ENCODE measurements at places on chromosomes 2 and 18.

DNA sequence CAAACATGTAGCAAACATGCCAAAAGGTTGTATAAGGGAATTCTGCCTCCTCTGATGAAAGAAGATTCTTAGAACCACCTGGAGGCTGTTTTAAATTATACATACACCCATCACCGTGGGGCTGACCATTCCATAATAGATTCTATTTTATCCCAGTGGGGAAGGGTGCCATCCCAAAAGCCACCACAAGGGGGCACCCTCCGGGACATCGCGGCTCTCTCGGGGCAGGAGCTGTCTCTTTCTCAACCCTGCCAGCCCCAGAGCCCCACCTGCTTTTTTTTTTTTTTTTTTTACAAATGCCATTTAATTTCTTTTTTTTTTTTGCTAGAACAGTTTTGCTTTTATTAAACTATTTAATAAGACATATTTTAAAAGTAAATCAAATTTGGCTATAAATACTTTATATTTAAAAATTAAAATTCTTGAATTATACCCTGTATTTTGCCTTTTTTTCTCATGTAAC, 8.6 kb upstream of the MTCL1 start:
- peak; percentile 78 for DNase-seq

DNA sequence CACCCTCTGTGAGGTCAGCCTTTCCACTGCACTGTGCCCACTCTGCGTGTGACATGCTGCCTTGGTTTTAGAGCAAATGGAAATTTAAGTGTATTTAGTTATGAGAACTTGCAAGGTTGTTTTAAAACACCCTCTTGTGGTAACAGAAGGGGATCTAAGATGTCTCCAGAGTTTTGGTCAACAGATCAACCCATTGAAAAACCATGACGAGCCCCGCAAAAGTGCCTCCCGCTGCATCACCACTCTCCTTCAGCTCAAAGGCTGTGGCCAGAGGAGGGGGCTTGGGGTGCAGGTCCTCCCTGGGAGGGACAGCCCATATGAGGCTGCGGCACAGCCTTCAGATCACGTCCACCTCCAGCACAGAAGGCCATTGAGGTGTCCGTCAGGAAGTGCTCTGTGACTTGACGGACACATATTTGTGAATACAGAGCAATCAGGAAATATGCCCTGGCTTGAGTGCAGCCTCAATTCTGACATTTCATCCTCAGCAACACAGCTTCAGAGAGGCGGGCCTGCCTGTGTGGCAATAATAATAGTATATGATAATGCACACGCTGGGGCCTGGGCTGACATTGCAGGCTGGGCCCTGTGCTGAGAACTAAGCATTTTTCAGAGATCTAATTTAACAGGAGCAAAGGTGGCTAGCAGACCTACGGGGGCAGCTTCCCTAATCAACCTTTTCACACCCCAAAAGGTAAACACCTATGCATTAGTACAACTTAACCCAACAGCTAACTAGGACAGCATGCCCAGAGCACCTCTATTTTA, 213.9 kb downstream of the ANAPC1 start:
- no peak for DNase-seq

DNA sequence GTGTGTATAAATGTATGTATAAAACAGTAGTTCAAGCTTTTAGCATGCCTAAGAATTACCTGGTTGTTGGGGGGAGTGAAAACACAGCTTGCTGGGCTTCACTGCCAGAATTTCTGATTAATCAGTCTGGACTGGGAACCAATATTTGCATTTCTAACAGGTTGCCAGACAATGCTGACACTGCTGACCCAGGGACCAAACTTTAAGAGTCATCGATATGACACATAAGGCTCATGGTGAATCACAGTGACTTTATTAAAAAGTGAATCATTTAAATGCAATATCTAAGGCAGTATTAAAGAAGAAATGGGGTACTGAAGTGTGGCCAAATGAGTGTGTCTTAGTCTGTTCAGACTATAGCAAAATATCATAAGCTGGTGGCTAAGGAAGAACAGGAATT, 195.9 kb upstream of the DTNA start:
- DNase-seq = no peak

- DNase-seq = no peak
Measured at GRCh38 chr18:11512096-11513025, 97.0 kb upstream of the SLC35G4 start.

GRCh38 chr2:230870544-230871360, 6.0 kb downstream of the ITM2C start:
- no peak for DNase-seq

- DNase-seq = no peak
Measured at GRCh38 chr2:173434762-173435569, 80.3 kb downstream of the CDCA7 start.

GRCh38 chr2:178194600-178195389, 483 bp downstream of the OSBPL6 start:
- peak; percentile 4 for DNase-seq

GRCh38 chr2:230748087-230748486, 35.4 kb downstream of the CAB39 start:
- DNase-seq = no peak

GRCh38 chr2:97953853-97954252, 41.9 kb downstream of the TMEM131 start:
- DNase-seq = no peak

- DNase-seq = no peak
Measured at GRCh38 chr2:180158961-180159360, 151.9 kb upstream of the CWC22 start.

DNA sequence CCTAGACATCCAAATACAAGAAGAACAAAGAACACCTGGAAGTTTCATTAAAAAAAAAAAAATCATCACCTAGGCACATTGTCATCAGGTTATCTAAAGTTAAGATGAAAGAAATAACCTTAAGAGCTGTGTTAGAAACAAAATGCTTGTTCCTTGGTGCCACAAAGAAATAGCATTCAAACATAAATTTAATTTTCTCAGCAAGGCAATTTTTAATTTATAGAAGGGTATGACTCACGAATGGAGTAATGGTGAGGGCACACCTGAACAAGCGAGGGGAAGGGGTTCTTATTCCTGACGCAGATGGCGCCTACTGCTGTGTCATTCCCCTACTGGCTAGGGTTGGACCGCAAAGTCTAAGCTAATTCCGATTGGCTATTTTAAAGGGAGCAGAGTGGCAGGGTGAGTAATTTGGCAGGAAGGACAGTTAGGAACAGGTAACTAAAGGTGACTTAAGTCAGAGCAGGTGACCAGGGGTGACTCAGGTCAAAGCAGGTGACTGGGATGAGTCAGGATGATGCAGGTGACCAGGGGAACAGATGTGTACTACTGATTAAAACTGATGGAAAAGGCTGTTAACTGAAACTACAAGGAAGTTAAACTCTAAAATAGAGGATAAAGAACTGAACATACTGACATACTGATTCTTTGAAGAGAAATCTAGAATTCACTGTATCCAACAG, 30.0 kb upstream of the TWSG1 start:
- DNase-seq = no peak

- no peak for DNase-seq
Measured at GRCh38 chr2:101781791-101782426, 84.4 kb downstream of the MAP4K4 start.

- DNase-seq = no peak
Measured at GRCh38 chr2:241894056-241894641, 24.6 kb downstream of the RTP5 start.

GRCh38 chr2:182977463-182977862, 60.8 kb downstream of the NCKAP1 start:
- DNase-seq = no peak

- no peak for DNase-seq
Measured at GRCh38 chr2:236985761-236986339, 99.8 kb upstream of the COPS8 start.

DNA sequence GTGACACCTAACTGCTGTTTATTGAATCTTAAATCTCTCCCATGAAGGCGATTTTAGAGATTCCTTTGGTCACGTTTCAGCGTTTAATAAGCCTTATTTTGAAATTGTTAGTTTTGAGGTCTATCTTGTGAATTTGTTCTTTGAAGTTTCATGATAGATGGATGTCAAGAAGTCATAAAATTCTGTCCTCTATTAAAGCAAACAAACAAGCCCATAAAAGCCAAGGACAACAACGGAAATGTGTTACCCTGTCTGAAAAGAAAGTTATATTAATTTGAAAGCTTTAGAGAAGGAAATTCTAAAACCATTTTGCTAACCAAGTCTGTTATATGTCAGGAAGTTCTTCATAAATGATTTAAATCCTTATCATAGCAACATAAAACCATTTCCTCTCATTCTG, 7.0 kb upstream of the CAVIN2 start:
- no peak for DNase-seq

DNA sequence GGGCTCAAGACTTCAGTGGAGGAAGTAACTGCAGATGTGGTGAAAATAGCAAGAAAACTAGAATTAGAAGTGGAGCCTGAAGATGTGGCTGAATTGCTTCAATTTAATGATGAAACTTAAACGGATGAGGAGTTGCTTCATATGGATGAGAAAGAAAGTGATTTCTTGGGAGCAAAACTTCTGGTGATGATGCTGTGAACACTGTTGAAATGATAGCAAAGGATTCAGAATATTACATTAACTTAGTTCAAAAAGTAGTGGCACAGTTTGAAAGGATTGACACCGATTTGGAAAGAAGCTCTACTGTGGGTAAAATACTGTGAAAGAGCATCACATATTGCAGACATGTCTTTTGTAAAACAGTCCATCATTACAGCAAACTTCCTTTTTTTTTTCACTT, 638.0 kb downstream of the NYAP2 start:
- DNase-seq = no peak

GRCh38 chr2:166282154-166282553, 93.6 kb downstream of the SCN9A start:
- DNase-seq = no peak

- peak; percentile 72 for DNase-seq
Measured at GRCh38 chr2:70887550-70888246, 48.0 kb upstream of the ATP6V1B1 start.

DNA sequence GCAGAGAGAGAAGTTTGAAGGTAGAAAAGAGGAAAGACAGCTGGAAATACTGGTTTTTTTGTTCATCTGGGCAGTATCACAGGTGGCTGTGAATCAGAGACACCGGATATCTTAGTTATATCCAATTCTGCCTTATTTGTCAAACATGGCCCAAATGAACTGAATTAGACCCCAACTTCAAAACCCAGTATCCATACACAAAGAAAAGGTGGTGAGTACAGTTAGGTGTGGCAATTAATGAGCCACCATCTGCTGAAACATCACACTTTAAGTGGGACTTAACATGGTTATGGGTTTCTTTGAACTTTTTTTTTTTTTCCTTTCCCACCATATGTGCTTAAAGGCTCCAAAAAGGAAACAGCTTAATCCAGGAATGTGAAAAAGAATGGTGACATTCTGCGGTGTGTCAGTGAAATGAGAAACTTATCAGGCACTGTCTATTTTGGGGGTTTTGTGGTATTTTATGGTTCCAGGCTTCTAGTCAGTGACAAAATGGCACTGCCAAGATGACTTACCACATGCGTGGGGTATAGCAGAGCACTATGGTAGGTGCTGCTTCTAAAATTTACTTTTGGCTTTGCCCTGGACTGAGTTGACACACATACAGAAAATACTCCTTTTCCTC, 5.0 kb upstream of the TMEM178A start:
- DNase-seq = no peak

DNA sequence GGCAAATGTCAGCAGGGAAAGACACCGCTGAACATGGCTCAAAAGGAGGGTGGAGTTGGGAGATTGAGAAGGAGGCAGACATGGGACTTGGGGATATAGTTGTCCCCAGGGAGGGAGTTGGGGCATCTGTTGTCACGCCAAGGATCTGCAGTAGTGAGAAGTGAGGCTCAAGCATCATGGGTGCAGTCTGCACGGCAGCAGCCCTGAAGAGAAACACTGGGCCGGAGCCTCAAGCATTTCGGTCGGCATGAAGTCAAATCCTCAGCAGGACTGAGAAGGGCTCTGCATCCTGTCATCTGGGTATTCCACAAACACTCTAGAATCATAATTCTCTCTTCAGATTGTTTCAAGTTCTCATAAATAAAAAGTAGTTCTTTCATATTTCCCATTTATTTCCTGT, 132.7 kb upstream of the DAPL1 start:
- no peak for DNase-seq

- no peak for DNase-seq
Measured at GRCh38 chr2:50004667-50005066, 850.4 kb upstream of the FSHR start.

DNA sequence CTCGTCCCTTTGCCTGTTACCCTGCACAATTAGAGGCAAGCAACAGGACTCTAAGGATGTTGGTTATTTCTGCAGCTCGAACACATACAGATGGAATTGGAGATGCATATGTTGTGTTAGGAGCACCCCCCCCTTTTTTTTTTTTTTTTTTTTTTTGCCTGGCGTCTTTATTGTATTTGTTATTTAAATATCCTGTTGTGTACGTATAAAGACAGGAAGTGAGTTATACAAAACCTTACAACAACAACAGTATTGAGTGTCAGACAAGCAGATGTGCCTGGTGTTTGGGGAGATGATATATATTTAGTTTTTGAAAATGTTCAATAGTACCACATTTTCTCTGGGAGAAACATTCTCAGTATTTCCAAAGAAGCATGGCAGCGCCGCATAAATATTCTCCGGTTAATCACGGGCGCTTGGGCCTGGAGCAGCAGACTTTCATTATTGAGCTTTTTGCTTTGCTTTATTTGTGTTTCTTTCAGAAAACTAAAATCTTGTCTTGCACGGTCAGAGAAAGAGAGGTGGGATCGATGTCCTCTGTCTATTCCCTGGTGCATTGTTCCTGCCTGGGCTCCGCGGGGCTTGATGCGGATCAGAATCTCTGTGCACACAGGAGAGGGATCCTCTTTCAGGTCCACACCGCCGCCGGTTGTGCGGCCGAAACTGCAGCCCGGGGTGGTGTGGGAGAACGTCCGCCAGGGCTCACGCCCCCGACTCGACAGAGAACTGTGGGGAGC, 23.2 kb upstream of the ZNF516 start:
- DNase-seq = peak; percentile 18

GRCh38 chr2:230715201-230715600, 2.6 kb downstream of the CAB39 start:
- DNase-seq = peak; percentile 10

GRCh38 chr2:210445116-210445707, 31.3 kb downstream of the LANCL1 start:
- DNase-seq = no peak

DNA sequence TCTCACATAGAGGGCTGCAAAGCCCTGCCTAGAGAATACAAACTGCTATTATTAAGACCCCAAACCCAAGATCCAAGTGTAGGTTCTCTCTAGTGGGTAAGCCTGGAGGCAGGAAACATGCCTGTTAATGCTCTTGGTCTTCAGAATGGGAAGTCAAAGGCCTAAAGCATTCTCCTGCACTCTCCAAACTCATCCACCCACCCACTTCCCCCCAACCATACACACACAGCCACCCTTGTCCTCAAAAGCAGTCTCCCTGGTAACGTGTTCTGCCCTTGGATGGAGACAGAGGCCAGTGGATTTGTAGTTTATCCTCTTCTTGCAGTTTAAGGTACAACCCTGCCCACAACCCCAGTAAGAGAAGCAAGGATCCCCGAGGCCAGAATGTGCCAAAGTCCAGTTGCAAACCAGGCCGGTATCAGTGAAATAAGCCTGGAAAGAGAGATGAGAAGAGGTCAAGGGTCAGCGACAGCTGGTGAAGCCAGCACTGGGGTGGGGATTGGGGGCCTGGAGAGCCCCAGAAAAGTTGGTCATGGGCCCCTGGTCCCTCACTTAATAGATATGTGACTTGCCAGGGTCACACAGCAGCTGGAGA, 23.0 kb downstream of the TMEM247 start:
- DNase-seq = no peak

Data from CD4-positive, alpha-beta T cell treated with Interleukin-17A for 4 hours (primary cell).